ENCODE measurements at places on chromosomes 7 and 10.
A peak's percentile ranks its signal among the peaks of the same experiment; 100 is the strongest.

DNA sequence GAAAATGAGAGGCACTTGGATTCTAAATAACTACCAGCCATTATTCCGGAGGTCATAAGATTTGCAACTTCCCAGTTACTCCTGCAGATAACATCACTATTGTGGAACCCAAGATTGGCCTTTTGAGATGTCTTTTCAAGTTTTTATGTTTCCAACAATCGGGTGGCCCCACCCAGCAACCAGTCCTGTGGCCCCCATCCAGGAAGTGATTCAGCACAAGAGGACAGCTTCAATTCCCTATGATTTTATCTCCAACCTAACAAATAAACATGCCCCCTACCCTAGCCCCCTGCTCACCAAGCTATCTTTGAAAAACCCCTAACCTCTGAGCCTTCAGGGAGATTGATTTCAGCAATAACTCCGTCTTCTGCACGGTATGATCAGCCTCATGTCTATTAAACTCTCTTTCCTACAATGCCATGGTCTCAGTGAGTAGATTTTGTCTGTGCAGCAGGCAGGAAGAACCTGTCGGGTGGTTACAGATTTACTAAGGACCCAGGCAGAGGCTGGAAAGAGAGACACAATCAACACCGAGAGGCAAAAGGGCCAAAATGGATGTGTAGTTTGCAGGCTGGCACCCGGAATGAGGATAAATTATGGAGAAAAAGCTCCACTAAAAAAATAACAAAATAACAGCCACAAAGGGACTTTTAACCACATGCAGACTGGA is 83.9 kb upstream of the UNC5B start:
- DNase-seq = peak; percentile 10

DNA sequence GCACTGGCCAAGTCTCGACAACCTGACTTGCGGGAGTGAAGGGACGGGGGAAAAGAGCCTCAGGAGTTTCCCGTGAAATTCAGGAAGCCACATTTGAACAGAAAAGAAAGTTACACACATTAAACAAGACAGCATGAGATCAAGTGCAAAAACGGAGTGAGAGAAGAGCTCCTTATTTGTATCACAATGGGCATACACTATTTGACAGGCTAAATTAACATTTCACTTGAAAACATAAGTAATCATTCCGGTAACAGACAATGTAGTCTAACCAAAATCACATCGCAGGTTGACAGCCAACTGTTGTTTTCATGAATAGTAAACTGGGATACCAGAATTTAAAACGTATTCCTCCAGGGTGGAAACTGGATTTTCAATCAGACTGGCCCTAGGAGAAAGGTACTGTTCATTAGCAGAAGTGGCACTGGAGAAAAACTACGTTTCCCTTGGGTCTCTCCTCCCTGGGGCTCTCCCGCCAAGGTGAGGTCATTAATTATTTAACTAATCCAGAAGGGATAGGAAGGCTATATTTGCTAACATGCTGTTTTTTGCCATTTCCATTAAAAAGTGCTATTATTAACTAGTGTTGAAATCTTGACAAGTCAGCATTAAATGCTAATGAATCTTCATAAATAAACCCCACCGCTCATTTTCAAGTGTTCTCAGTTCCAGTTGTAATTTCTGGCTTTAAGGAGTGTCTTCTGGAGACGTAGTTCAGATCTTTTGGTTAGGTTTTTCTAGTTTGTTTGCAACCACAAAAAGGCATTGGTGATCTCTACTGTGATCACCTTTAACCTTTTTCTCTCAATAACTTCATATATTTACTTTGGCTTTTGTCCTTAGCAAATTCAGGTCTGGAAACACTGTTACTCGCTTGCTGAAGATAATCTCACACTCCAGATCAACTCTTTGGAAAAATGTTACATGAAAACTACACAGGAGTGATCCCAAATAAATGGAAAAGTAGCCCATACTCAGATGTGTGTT is 25.1 kb downstream of the RHEB start:
- DNase-seq = no peak

DNA sequence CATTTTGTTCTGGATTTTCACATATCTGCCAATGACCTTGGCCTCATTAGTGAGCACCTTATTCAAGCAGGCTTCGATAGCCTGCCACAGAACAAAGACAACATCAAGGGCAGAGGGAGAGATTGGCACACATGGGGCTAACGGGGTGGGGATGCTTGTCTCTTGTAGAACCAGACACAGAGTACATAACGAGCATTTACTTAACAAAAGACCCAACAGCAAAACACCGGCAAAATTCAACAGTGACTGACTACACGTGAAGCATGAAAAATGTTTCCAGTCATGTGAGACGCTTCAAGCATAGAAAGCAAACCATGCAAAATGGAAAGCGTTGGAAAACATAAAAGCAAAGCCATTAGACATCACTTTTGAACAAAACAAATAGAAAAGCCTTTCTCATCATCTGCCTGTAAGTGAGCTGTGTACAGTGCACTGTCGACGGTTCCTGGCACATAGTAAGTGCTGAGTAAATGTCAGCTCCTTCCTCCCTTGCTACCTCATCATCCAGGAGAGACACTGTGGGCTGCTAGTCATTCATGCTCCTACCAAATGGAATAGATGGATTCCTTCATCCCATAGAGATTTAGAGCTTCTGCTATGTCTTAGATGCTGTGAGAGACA is 134.4 kb upstream of the AGK start:
- no peak for DNase-seq

- no peak for DNase-seq
These were observed 100.1 kb upstream of the GLCCI1 start for GRCh38 chr7:7868572-7868899.

DNA sequence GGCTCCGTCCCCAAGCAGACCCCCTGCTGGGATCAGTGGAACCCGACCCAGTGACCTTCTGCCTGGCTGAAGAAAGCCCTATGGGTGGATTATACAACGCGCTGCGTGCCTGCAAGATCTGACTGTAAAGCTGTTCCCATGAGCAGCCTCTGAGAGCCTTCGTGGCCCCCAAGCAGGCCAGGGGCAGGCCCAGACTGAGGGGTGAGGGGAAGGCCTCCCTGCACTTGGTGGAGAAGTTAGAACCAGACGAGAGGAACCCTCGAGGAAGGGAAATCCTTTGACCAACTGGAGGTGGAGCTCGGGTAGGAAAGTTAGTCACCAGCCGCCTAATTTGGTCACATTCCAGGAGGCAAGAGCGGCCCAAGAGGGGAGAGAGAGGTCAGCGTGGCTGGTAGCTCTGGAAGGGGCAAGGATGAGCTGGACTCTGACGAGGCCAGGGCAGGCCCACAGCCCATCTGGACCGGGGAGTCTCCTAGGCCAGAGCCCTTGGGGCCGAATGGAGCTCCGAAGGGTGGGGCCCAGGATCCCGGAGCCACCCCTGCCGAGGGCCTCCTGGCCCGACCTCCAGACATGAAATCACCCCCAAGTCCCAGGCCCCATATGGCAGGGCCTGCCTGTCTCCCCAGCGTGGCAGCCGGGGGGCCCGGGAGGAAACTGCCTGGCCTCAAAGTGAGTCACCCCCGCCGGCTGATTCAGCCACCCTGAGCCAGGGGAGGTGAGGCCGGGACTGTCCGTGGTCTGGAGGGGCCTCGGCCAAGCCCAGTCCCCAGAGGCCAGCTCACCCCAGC is 23.3 kb upstream of the PDGFA start:
- peak; percentile 45 for DNase-seq

DNA sequence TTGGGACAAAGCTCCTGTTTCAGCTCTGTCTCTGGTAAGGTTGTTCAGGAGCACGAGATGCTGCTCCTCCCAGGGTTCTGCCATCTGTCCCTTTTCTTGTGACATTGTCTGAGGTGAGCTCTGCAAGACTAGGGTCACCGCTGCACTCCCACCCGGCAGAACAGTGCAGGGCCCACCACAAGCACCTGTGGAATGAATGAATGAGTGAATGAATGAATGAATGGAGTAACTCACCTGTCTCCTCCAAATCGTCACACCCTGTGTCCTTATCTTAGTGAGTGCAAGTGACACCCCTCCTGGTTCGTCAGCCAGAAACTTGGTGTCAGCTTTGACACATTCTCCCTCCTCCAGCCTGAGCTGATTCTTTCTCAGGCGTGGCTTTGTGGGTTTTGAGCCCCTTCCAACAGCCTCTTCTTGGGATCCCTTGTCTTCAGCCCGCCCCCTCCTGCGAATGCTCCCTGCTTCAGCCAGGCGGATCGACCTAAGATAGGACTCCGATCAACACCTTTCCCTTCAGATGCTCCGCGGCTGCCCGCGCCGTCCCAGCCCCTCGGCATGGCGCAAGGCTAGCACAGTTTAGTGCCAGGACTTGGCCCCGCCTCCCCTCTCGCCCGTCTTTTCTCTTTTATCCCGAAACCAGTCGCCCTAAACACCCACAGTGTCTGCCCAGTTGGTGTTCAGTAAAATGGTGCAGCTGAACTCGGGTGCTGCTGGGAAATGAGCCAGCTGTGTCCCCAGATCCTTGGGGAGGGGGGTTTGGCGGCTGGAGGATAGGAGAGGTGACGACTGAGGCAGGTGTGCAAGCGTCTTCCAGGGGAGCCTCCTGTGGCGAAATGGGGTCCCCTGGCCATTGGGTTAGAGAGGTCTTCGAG is 89.3 kb downstream of the BEND7 start:
- DNase-seq = no peak

GRCh38 chr10:117442944-117443685 is 67.9 kb upstream of the PDZD8 start:
- peak; percentile 76 for DNase-seq

DNA sequence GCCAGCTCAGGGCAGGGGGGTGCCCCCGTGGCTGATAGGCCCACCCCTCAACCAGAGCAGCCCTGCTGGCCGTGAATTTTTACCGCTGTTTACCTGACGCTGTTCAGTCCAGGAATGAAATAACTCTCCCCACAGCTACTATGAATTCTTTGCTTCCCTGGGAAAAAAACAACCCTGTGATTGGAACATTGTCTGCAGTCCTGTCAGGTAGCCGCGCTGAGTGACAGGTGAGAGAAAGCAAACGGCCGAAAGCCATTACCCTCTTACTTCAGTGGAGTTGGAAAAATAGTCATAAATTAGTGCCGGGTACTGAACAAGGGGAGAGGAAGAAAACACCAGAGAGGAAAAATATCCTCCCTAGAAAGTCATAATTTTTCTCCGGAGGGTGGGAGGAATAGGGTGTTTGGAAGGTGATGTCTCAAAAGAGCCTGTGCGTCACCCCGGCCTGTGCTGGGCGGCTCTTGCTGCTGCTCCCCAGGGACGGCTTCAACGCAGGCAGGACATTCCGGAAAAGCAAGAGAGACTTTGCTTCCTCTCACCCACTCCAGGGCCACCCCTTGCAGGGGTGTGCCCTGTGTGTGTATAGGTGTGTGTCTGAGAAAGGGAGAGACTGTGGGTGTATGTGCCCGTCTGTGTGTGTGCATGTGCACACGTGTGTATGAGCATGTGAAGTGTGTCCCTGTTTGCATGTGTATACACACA is 69.0 kb downstream of the CDH23 start:
- no peak for DNase-seq

DNA sequence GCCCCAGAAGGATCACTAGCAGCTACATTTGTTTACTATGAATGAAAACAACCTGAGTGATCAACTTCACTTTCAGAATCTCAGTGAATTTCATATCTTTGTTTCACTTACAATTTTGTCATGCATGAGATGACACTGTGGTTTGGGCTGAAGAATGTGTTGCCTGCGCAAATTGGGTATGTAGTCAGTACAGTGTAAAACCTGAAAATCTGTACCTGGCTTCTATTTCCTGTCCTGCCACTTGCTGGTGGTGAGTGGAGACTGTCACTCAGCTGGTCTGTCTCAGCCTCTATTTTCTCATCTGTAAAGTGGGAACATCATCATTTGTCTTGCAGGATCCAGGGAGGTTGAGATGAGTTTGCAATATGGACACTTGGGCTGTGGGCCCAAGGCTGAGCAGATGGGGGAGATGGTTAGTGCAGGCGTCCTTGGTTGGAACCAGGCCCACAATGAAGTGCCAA is 118.0 kb downstream of the WDFY4 start:
- no peak for DNase-seq

DNA sequence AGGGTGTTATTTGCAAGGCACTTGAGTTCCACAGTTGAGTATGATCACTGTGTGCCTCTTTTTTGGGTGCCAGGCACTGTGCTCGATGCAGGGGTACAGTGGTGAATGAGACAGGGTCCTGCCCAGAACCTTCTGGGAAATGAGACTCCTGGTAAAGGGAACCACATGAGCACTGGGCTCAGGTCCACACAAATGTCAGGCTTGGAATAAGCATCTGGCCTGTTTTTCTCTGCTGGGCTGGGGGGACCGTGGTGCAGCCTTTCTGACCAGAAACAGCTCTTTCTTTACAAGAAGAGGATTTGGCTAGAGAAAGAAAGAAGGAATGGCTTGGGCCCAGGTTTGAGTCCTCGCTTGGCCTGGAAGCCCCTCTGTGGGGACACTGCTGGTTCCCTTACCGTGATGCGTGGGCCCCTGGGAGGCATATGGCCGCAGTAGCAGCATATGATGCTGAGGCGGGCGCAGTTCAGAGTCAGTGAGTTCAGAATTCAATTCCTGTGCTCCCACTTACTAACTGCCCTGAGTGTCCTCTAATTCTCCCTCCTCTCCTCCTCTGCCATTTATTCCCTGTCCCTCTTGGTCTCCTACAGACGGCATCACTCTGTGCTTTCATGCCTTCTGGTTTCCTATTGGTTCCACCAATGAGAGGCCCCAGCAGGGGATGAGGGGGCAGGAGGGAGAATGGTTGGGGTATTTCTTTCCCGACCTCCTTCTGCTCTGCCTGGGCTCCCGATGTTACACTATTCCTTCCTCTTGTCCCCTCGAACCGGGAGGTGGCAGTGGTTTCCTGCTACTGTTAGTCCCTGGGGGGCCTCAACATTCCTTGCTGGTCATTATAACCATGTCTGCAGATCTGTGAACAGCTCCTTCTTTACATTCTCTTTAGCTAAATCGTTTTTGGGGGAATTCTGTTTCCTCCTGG is 9.6 kb upstream of the KCP start:
- no peak for DNase-seq

- DNase-seq = no peak
These were observed 62.1 kb downstream of the ZRANB1 start for GRCh38 chr10:125003901-125004467.

DNA sequence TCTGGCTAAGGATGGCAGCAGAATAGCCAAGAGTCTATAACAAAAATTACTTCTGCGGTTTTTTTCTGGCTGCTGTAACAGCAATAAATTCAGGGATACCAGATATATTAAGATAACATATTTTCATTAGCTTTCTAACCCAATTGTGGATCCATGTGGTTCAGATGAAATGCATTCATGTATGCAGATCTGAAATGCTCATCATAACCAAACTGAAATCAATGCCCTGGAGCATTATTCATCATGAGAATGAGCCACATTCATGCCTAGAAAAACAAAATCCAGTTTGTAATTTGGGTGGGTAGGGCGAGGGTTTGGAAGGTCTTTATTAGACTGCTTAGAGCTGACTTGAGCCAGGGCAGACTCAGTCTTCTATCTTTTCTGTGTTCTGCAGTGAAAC is 69.8 kb upstream of the SEMA3A start:
- no peak for DNase-seq
